ENCODE measurements at places on chromosomes 7 and 10. TPM values are rescaled to one million over a fixed set of nuclear protein-coding genes. Genes with fewer than 3 reads are reported as not detected.
A peak's percentile ranks its signal among the peaks of the same experiment; 100 is the strongest.

- DNase-seq = no peak
Observed at GRCh38 chr7:5421714-5422395, 1.8 kb downstream of the TNRC18 start.

- no peak for DNase-seq
Observed at GRCh38 chr7:94179466-94179865, 175.3 kb upstream of the BET1 start.

DNA sequence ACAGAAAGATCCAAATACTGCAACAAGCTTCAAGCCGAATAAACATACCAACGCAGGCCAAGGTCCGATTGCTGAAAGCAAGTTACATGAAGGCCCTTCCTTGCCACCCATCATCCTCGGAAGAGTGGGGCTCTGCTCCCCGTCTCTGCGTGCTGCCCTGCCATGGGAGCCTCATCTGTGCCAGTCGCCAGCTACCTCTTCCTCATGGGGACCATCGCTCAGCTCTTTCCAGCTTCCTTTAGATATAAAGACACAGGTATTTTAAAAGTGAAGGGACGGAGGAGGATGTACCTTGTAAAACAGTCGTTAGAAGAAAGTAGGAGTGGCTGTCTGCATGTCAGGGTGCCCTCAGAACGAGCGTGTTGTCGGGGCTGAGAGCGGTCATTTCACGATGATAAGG, 114.9 kb downstream of the INPP5A start:
- DNase-seq = peak; percentile 52

Gene ELOVL3
- total RNA-seq = 84.1 TPM

DNA sequence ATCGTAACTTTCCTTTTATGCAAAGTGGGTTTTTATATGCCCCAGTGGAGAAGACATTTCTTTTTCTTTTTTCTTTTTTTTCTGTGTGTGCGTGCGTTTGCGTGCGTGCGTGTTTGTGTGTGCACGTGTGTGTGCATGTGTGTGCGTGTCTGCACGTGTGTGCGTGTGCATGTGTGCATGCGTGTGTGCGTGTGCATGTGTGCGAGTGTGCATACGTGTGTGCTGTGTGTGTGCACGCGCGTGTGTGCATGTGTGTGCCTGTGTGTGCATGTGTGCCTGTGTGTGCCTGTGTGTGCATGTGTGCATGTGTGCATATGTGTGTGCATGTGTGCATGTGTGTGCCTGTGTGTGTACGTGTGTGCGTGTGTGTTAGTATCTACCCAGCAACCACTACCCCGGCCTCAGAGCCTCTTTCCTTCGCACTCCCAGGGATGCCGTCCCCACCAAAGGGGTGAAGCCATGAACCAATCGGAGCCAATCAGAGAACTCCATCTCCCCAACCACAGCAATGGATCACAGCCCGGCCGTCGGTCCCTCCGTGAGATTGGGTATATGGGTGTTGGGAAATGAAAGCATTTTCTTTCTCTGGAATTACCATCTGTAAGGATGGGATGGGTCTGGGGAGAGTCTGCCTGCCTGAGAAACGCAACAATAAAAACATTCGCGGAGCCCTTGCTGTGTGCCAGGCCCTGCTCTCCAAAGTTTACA, 92.3 kb downstream of the ELFN1 start:
- DNase-seq = peak; percentile 50

- peak; percentile 33 for DNase-seq
Observed at GRCh38 chr7:47394751-47395252, 187.1 kb downstream of the TNS3 start.
